CD8-positive, alpha-beta memory T cell (primary cell): ENCODE measurements at places on chromosomes 1 and 21.

GRCh38 chr1:238257018-238257621 lies 366.4 kb upstream of the ZP4 start:
- no peak for DNase-seq

GRCh38 chr1:236021424-236022135 lies 43.3 kb downstream of the NID1 start:
- DNase-seq: no peak

DNA sequence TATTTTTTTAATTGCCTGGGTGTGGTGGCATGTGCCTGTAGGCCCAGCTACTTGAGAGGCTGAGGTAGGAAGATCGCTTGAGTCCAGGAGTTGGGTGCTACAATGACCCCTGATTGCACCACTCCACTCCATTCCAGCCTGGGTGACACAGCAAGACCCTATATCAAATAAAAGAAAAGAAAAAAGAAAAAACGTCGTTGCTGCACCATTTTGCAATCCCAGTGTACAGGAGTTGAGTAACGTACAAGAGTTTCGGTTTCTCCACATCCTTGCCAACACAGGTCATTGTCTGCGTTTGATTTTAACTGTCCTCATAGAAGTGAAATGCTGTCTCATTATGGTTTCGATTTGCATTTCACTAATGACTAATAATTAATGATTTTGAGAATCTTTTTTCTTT lies 7.9 kb downstream of the ZNF684 start:
- no peak for DNase-seq

- DNase-seq: no peak
Observed at GRCh38 chr1:112532064-112532463, 23.3 kb downstream of the WNT2B start.

- no peak for DNase-seq
Observed at GRCh38 chr1:22831729-22832413, 121.2 kb downstream of the EPHB2 start.

- DNase-seq: no peak
Observed at GRCh38 chr1:69126796-69127195, 440.9 kb upstream of the LRRC7 start.

- no peak for DNase-seq
Observed at GRCh38 chr1:109365642-109366204, 32.0 kb downstream of the SORT1 start.

DNA sequence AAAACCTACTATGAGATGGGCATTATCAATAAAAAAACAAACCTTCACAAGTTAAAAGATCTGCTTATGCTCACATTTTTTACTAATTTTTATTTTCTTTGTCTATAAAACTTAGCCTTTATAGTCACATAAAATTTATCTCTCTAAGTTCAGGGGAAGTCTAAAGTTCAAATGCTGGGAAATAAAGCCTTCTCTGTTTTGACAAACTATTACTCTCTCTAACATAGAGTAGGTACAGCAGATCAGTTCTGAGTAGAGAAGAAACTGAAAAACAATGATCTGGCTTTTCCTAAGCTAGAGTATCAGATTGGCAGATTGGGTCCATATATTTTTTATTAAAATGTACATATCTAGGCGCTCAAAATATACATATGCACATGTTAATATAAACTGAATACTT lies 31.2 kb downstream of the C1orf141 start:
- DNase-seq: no peak

DNA sequence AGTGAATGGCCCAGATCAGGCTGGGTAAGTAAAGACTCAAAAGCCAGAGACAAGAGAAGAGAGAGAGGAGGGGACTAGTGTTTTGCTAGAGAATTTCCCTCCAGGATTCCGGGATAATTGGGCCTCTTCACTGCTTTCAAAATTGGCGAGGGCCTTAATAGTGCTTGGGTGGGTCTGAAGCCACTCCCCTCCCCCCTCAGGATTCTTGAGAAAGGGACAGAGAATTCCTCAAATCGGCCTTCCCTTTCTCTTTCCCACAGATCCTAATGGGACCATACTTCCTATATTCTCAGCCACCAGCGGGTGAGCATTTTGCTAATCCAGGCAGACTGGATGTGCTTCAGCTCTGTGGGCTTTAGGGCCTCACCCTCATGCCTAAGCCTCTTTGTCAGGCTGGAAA lies 11.9 kb downstream of the SFN start:
- DNase-seq: no peak

GRCh38 chr1:200305806-200306205 lies 104.0 kb downstream of the ZNF281 start:
- no peak for DNase-seq

- DNase-seq: no peak
Observed at GRCh38 chr1:1541956-1542765, 1.7 kb upstream of the TMEM240 start.
